Activated T-helper 1 cell treated with anti-CD3 and anti-CD28 coated beads, Interleukin-12 subunit alpha, Interleukin-12 subunit beta, Interleukin-2, Interleukin-4 antibody, amounts not matched to agents 30 ng/mL and 10 ng/mL and 1 ng/mL, durations not matched to agents 14 hours and 24 hours and 36 hours (primary cell): ENCODE measurements at places on chromosomes 5 and 9. TPM values are rescaled to one million over a fixed set of nuclear protein-coding genes. Genes with fewer than 3 reads are reported as not detected.

DNA sequence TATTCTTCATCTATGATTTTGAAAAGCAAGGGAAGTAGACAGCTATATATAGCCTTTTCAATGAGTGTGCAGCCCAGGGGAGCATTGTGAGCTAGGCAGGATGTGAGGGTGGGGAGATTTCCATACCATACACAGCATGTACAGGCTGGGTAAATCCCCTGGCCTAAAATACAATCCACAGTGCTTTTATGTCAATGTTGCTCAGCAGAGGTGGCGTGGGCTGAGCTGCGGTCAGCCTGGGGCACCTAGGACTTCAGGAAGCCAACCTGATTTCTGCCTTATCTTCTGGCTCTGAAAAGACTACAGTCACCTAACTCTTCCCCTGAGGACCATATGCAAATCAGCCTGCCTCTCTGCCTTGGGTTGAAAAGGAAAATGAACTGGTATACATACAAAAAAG, 6.3 kb upstream of the GARIN3 start:
- peak; percentile 84 for DNase-seq
- no peaks in the 10 kb centered on the region for H3K27me3 ChIP-seq
- peaks cover 78% of the 10 kb centered on the region for H3K4me1 ChIP-seq
- H3K36me3 ChIP-seq, result peaks cover 8% of the 10 kb centered on the region
- peak overlapping the region; percentile 91 for H3K27ac ChIP-seq
- H3K4me3 ChIP-seq, result peak overlapping the region; percentile 68

- H3K27ac ChIP-seq, result no peak overlapping the region
- no peak overlapping the region for H3K4me3 ChIP-seq
- H3K36me3 ChIP-seq, result peaks cover 13% of the 10 kb centered on the region
- no peak for DNase-seq
- no peaks in the 10 kb centered on the region for H3K27me3 ChIP-seq
- H3K4me1 ChIP-seq, result peaks cover 40% of the 10 kb centered on the region
Measured at GRCh38 chr9:125183054-125183453, 6.5 kb downstream of the PPP6C start.

GRCh38 chr5:179268399-179268952, 76.8 kb downstream of the ADAMTS2 start:
- DNase-seq, result no peak
- H3K36me3 ChIP-seq, result no peaks in the 10 kb centered on the region
- no peak overlapping the region for H3K27ac ChIP-seq
- H3K4me3 ChIP-seq, result no peak overlapping the region

GRCh38 chr9:121840838-121841760, 189.7 kb downstream of the DAB2IP start:
- no peak overlapping the region for H3K27ac ChIP-seq
- no peaks in the 10 kb centered on the region for H3K36me3 ChIP-seq
- H3K4me1 ChIP-seq, result no peaks in the 10 kb centered on the region
- no peak for DNase-seq
- no peak overlapping the region for H3K4me3 ChIP-seq
- peaks cover 6% of the 10 kb centered on the region for H3K27me3 ChIP-seq

The CCNO gene
- total RNA-seq, result 0.10 and 0.20 TPM in 2 replicates

The PCDHB7 gene
- total RNA-seq, result not detected in 2 replicates

GRCh38 chr9:127351182-127352166, 45.5 kb upstream of the SLC2A8 start:
- H3K27me3 ChIP-seq, result peaks cover 29% of the 10 kb centered on the region
- H3K27ac ChIP-seq, result no peak overlapping the region
- H3K4me1 ChIP-seq, result no peaks in the 10 kb centered on the region
- H3K36me3 ChIP-seq, result no peaks in the 10 kb centered on the region
- no peak overlapping the region for H3K4me3 ChIP-seq
- no peak for DNase-seq

The CTNND2 gene
- not detected in 2 replicates for total RNA-seq

DNA sequence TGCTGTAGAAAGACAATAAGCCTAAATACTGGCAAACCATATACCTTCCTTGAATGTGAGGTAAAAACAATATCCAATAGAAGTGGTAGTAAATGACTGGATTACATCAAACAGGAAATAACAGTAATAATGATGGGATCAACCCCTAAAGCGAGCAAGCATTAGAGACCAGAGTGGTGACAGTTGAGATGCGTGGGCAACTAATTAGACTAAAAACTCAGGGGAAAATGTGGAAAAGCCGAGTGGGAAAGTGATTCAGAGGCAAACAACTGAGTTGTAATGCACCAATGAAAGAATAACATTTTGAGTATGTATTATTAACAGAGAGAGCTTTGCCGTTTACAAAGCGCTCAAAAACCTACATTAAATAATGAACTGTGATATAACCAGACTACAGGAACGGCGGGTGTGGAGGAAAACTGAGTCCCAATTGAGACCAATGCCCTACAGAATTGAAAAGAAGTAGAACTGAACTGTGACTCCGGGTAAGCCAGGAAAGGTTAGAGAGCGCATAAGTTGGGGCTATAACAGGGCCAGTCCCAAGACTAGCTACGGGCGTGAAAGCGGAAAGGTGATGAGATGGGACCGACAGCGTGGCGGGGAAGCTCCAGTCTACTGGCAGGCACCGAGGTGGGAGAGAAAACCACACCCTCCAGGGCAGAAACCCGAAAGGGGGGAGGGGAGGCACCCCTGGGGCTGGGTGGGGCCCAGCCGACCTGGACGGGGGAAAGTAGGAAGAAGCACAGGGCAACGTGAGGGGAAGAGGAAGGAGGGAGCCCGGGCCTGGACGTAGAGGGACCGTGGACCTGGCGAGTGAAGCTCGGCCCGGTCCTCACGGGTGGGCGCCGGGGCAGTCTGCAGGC, 592 bp downstream of the UBAP2 start:
- H3K27me3 ChIP-seq, result no peaks in the 10 kb centered on the region
- peaks cover 8% of the 10 kb centered on the region for H3K36me3 ChIP-seq

DNA sequence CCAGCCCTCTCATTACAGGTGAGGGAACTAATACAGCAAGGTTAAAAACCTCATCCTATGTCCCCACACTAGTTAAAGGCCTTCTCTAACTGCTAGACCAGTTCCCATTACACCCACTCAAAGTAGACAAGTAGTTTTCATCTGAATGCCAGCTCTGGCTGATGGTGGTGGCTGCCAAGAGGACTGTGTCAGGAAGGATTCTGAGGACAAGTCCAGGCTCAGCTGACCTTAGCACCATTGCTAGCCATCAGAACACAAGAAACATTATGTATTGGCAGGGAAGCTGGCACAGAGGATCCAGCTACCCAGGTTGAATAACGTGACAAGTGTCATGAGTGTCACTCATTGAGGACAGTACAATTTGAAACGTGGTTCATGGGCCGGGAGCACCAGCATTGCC, 163.4 kb downstream of the HSD17B3 start:
- H3K27me3 ChIP-seq, result peaks cover 4% of the 10 kb centered on the region
- peaks cover 15% of the 10 kb centered on the region for H3K4me1 ChIP-seq
- no peak for DNase-seq
- H3K27ac ChIP-seq, result no peak overlapping the region
- no peaks in the 10 kb centered on the region for H3K36me3 ChIP-seq

The CKMT2 gene
- total RNA-seq, result not detected in 2 replicates

DNA sequence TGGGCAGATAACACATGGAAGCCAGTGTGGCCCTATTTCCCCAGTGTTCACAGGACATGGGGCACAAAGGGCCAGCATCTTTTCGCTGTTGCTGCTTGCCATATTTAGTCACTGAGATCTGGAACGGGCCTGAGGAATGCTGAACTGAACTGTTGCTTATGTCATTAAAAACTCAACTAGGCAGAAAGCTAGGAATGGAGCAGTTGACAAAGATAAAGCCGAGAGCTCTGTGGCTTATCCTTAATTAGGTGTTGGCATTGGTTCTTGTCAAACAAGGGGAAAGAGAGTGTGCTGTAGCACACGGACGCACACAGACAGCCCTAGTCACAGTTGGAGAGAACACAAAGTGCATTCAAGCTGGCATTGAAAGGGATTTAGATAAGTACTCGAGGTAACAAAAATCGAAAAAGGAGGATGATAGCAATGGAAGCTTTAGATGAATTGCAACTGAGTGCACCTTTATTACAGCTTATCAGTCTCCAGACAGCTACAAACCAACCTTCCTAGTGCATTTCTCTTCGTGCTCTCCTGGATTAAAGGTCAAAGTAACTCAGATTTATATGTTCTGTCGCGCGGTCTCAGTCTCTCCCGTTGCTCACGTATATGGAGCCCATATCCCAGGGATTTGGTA, 450.2 kb upstream of the ZNF608 start:
- no peaks in the 10 kb centered on the region for H3K27me3 ChIP-seq
- H3K4me3 ChIP-seq, result no peak overlapping the region
- no peaks in the 10 kb centered on the region for H3K36me3 ChIP-seq
- DNase-seq, result no peak
- H3K27ac ChIP-seq, result no peak overlapping the region

DNA sequence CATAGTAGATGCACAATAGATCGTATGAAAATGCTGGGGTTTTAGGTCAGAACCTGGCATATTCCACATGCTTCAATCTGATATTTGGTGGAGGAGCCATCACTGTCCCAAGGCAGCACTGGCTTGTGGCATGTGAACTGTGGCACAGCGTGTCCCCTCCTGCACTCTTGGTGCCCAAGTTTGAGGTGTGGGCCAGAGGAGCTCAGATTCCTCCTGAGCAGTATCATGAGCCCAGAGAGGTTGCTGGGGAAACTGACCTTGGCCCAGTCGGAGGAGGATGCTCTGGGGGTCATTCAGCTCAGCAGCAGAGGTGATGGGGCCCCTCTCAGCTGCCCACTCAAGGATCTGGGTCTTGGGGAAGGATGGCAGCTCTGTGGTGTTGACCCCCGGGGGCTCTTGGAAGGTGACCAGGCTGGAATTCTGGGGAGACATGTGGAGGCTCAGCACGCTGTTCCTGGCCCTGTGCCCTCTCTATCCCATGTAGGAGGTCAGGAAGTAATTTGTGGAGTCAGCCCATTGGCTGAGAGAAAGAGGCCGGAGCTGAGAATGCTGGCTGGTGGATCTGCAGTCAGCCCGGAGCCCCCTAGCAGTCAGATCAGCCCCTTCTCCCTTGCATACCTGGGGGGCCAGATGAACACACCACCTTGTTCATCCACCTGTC, 23.7 kb downstream of the FPGS start:
- no peaks in the 10 kb centered on the region for H3K27me3 ChIP-seq
- no peaks in the 10 kb centered on the region for H3K4me1 ChIP-seq
- H3K4me3 ChIP-seq, result no peak overlapping the region
- DNase-seq, result no peak

The OR1K1 gene
- total RNA-seq, result not detected in 2 replicates
